Uterus (tissue), 4 donors: ENCODE measurements at places on chromosomes 16 and 17. TPM values are rescaled to one million over a fixed set of nuclear protein-coding genes. Genes with fewer than 3 reads are reported as not detected.

NHLRC4 gene
- 1.2 TPM for total RNA-seq

CDH3 gene
- total RNA-seq = 30.8 TPM

ERN2 gene
- not detected for total RNA-seq

ALDH3A1 gene
- total RNA-seq = 7.1 TPM

TNFRSF13B gene
- not detected for total RNA-seq

NFATC2IP gene
- total RNA-seq = 10.8 TPM

CHST4 gene
- not detected for total RNA-seq

RAB11FIP4 gene
- total RNA-seq = 12.0 TPM

BTBD17 gene
- not detected for total RNA-seq

PRSS33 gene
- total RNA-seq = not detected

PHLPP2 gene
- 22.3 TPM for total RNA-seq

AOC2 gene
- total RNA-seq = 1.3 TPM

IRX5 gene
- not detected for total RNA-seq

SLC16A11 gene
- total RNA-seq = 0.82 TPM

BOLA2B gene
- 34.1 TPM for total RNA-seq

SOX8 gene
- under 0.01 TPM for total RNA-seq

TPSAB1 gene
- 3.9 TPM for total RNA-seq

PIRT gene
- total RNA-seq = 0.97 TPM

LAT gene
- total RNA-seq = 12.6 TPM

CNGB1 gene
- not detected for total RNA-seq

KCNJ18 gene
- not detected for total RNA-seq

CRHR1 gene
- total RNA-seq = 4.6 TPM

NPTX1 gene
- total RNA-seq = not detected

TBC1D3H gene
- not detected for total RNA-seq

KRT35 gene
- total RNA-seq = not detected

TBC1D3K gene
- total RNA-seq = not detected

HOXB1 gene
- total RNA-seq = not detected

FOXN1 gene
- total RNA-seq = not detected

WNT9B gene
- not detected for total RNA-seq

TBC1D3G gene
- not detected for total RNA-seq

FAHD1 gene
- 115 TPM for total RNA-seq

TEKT5 gene
- total RNA-seq = 0.62 TPM

C17orf100 gene
- total RNA-seq = 3.2 TPM

BRICD5 gene
- total RNA-seq = 1.7 TPM

TLCD3A gene
- total RNA-seq = 15.6 TPM

SLC12A3 gene
- 0.14 TPM for total RNA-seq

CLDN7 gene
- 0.51 TPM for total RNA-seq
